ENCODE measurements at places on chromosomes 1 and 21.

DNA sequence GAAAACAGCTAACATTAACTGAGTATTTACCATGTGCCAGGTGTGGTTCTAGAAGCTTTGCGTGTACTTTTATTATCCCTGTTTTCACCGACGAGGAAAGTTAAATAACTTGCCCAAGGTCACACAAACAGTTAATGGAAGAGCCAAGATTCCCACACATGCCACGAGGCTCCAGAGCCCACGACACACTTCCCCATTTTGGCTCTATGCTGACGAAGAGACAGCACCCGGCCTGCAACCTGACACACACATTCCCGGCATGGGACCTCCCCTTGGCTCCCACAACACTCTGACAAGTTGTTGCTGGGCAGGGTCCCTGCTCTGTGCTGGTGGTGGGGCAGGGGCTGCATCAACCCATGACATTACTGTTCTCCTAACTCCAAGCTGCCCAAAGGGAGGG lies 52.8 kb downstream of the RAP1GAP start:
- no peak for DNase-seq

DNA sequence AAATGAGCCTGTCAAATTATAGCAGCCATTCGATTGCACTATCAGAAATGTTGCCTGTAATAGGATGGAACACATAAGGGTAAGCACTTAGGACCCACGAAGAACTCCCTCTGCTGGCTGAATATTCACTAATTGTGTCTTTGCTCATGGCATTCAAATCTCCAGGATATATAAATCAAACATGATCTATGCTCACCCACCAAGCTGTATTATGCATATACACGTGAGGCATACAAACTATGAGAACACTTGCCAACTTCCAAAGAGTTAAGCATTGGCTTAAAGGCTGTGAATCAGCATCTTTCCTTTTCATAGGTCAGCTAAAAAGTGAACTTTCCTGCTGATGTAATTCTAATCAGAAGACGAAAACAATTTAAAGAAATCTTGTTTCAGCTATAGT lies 34.5 kb downstream of the TMPRSS15 start:
- DNase-seq, result no peak

DNA sequence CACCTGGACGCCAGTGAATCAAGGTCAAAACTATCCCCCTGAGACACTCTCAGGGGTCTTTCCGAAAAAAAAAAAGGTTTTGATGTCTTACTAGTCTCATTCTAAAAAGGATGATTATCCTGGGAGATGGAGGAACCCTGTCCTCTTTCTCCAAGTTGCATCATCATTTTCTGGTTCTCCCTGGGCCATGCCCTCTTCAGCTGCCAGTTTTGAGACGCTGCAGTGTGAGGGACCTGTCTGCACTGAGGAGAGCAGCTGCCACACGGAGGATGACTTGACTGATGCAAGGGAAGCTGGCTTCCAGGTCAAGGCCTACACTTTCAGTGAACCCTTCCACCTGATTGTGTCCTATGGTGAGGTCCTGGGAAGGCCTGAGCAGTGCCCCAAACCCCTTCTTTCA lies 3.5 kb downstream of the FCRLA start:
- no peak for DNase-seq

- no peak for DNase-seq
Measured at GRCh38 chr1:109722908-109723691, 11.0 kb downstream of the GSTM5 start.

- DNase-seq, result peak; percentile 76
Measured at GRCh38 chr1:181089676-181090544, 1.4 kb downstream of the IER5 start.

DNA sequence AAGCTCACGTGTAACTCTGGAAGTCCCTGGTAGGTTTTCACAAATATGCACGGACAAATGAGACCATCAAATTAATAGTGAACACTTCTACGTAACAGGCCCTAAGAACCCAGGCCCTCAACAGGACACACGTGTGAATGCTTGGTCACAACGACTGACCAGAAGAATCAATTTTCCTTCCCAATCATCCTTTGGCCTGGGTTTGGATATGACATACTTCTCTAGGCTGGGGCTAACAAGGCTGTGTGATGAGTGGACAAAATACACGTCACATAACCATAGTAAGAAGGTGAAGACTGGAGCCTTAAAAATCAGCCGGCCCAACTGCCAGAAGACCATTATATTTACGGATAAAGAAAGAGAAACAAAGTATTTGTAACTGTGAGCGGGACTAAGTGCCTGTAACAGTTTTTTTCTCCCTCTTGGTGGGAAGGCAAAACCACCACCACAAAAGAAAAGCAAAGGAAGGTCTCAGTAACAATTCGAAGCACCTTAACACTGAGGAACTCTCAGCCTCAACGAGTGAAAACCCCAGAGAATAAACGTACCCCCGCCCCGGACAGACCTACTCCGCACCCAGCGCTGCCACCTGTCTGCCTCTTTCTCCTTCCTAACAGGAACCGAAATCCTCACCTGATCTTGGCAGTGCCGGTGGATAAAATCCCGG lies 450 bp downstream of the SDE2 start:
- DNase-seq, result peak; percentile 62

- DNase-seq, result no peak
Measured at GRCh38 chr21:29055080-29055479, 18.4 kb downstream of the CCT8 start.

- DNase-seq, result no peak
Measured at GRCh38 chr1:167501515-167502191, 16.7 kb downstream of the CD247 start.

DNA sequence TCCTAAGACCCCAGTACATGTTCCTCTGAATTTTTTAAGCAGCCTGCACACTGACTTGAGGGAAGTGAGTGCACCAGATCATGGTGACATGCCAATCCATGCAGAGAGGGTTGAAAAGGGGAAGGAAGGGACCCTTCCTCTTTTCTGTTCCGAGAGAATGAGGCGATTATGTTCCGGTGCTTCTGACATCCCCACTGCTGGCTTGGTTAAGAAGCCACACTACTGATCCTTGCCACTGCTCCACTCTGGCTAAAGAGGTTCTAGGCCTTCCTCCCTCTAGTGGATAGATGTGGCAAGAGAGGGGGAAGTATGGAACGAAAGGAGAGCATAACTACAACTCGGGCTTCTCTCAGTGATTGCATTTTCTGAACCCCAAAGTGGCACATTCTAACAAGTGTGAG lies 1.8 kb upstream of the CYB5R1 start:
- DNase-seq, result peak; percentile 83

GRCh38 chr1:159469921-159470533 lies 30.5 kb downstream of the OR10J1 start:
- peak; percentile 18 for DNase-seq

GRCh38 chr21:35503671-35504070 lies 454.6 kb upstream of the RUNX1 start:
- no peak for DNase-seq

GRCh38 chr1:231629132-231629531 lies 2.5 kb downstream of the DISC1 start:
- DNase-seq, result peak; percentile 37

GRCh38 chr21:25385911-25386474 lies 221.3 kb downstream of the MRPL39 start:
- DNase-seq, result peak; percentile 70

Data from ELR (cell line).